Activated CD4-positive, alpha-beta T cell treated with anti-CD3 and anti-CD28 coated beads for 36 hours (primary cell): ENCODE measurements at places on chromosomes 11 and 22.

GRCh38 chr11:64348383-64349024 lies 8.5 kb downstream of the CCDC88B start:
- no peak for DNase-seq

DNA sequence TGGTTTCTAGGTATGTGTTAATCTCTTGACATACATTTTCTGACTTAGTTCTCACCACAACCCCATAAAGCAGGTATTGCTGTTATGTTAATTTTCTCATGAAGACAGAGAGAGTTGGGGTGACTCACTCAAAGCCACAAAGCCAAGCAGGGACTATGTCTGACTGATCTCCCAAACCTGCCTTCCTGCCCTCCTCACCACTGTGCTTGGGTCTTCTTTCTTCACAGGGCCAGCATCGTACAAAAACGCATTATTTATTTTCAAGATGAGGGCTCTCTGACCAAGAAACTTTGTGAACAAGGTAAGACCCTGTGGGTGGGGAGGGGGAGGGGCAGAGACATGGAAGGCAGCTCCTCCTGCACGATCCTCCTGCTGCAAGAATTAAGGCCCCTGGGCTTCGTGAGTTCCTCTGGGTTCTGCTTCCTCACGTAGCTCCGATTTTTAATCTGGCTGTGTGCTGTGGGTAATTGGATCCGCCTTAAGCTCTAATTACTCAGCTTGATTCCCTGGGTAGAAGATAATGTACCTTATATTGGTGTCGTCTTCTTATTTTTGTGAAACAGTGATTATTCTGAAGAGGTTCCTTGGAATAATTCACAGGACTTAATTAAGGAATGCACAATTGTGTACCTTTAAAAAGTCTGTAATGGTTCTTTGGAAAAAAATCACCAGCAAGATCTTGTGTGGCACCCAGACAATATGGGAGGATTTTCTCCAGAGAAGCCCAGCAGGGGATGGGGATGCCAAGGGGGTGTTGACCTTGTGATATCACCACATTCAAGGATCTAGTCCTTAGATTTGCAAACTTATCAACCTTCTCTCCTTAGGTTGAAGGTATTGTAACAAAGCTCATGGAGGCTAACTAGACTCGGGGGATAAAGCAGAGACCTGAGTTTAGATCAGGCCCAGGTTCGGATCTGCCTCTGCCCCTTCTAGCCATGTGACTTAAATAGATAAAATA lies 112.9 kb downstream of the SPON1 start:
- peak; percentile 82 for DNase-seq

DNA sequence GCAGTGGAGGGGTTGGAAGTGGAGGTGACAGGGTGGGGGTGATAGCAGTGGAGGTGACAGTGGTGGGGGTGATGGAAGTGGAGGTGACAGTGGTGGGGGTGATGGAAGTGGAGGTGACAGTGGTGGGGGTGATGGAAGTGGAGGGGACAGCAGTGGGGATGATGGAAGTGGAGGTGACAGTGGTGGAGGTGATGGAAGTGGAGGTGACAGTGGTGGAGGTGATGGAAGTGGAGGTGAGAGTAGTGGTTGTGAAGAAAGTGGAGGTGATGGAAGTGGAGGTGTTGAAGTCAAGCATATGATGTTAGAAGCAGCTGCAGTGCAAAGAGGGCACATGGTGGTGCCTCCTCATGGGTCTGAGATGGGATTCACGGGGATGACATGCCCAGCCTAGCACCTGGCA lies 141.5 kb downstream of the CACNA1I start:
- no peak for DNase-seq

- DNase-seq = no peak
These were observed 33.1 kb downstream of the LRFN4 start for GRCh38 chr11:66889960-66890359.

DNA sequence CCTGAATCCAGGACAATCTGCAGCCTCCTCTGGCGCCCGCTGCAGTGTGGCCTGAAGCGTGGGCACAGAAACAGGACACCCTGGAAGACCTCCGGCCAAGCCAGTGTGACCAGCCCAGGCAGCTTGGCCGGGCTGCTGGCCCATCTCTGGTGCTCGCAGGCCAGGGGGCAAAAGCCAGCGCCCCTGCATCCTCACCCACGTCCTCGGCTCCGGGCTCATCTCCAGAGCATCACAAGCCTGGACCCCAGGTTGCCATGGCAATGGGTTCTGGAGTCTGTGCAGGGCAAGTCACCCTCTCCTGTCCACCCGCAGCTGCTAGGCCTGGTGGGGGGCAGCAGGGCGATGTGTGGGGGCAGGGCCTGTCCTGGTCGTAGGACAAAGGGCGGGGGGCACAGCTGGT lies 9.3 kb upstream of the PDGFB start:
- no peak for DNase-seq

DNA sequence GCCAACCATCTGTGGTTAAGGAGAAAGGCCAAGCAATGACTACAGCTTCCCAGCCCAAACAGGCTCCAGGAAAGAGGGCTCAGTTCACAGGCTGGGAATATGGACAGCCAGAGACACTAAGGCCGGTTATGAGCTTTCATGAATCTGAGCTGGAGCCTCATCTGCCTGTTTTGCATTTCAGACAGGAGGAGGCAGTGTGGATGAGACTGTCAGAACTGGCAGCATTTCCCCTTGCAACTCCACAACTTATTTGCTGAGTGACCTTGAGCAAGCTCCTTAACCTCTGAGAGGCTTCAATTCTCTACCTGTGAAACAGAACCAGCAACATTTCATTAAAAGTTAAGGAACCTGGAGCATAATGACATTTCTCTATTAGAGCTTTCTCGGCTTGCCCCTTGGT lies 264.0 kb downstream of the ETS1 start:
- peak; percentile 67 for DNase-seq

DNA sequence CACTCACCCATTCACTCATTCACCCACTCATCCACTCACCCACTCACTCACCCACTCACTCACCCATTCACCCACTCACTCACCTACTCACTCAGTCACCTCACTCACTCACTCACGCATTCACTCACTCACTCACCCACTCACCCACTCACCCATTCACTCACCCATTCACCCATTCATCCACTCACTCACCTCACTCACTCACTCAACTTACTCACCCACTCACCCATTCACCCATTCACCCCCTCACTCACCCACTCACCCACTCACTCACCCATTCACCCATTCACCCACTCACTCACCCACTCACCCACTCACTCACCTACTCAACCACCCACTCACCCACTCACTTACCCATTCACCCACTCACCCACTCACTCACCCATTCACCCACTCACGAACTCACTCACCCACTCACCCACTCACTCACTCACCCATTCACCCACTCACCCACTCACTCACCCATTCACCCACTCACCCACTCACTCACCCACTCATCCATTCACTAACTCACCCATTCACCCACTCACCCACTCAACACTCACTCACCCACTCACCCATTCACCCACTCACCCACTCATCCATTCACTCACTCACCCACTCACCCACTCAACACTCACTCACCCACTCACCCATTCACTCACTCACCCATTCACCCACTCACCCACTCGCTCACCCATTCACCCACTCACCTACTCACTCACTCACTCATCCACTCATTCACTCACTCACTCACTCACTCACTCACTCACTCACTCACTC lies 13.7 kb downstream of the MUC5AC start:
- no peak for DNase-seq

DNA sequence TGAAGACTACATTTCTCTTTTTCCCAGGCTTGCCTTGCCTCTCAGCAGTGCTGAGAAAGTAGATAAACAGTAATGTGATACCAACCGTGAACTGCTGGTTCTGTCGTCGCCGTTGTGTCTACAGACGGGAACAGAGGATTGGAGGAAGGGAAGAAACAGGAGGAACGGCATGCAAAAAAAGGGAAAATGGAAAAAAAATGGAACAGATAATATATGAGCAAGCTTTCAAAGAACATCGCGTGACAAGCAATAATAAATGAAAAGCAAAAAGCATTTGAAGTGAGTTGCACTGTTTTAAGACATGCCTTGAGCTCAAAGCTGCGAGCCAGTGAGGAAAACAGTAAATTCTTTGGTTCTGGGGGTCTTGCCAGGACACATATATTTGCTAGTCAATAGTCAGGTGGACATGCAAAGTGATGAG lies 305.9 kb downstream of the CADM1 start:
- DNase-seq = no peak

DNA sequence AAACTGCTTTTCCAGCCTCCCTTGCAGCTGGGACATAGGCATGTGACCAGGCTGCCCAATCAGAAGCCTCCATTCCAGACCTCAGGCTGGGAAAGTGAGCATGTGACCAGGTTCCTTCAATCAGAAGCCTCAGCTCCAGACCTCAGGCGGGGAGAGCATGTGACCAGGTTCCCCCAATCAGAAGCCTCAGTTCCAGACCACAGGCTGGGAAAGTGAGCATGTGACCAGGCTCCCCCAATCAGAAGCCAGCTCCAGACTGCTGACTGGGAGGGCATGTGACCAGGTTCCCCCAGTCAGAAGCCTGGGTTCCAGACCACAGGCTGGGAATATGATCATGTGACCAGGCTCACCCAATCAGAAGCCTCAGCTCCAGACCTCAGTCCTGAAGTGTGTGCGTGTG lies 11.7 kb upstream of the IL2RB start:
- peak; percentile 67 for DNase-seq

GRCh38 chr11:92357344-92357743 lies 132.7 kb downstream of the FAT3 start:
- no peak for DNase-seq

DNA sequence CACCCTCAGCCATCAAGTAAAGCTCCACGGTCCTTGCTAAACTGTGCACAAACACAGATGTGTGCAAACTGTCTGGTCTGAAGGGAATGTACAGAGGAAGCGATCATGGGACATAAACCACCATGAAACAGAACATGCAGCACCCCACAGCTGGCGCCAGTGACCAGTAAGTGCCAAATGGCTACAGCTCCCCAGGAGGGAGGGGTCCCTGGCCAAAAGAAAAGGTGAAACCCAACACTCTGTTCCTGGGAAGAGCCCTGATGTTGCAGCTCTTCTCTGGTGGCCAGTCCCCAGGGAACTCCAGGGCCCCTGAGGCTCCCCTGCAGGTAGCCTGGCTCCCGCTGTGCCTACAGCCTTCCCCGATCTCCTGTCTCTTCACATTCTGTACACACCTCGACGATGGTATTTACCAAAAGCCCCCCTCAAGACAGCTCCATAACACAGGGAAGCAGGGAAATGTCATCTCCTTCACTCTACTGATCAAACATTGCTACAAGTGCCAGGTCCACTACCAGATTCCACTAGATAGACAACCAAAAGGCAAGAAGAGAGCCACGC lies 2.9 kb downstream of the DGCR6L start:
- no peak for DNase-seq

- DNase-seq = peak; percentile 71
These were observed 20.0 kb downstream of the CD6 start for GRCh38 chr11:60991457-60991856.

DNA sequence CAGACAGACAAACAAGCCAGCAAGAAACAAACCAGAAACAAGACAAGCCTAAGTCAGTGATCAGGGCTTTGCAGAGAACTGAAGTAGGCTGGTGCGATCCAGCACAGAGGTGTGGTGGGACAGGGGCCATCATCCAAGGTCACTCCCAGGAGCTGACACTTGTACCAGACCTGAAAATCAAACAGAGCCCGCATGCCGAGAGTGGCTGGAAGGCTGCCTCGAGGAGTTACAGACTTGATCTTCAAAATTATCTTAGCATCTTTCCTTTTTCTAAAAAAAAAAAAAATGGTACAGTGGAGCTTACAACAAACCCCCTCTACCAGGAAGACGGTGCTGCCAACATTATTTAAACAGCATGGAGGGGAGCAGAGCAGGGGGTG lies 8.8 kb upstream of the SCUBE1 start:
- no peak for DNase-seq

GRCh38 chr11:62579252-62579651 lies 5.6 kb upstream of the EEF1G start:
- DNase-seq = no peak

DNA sequence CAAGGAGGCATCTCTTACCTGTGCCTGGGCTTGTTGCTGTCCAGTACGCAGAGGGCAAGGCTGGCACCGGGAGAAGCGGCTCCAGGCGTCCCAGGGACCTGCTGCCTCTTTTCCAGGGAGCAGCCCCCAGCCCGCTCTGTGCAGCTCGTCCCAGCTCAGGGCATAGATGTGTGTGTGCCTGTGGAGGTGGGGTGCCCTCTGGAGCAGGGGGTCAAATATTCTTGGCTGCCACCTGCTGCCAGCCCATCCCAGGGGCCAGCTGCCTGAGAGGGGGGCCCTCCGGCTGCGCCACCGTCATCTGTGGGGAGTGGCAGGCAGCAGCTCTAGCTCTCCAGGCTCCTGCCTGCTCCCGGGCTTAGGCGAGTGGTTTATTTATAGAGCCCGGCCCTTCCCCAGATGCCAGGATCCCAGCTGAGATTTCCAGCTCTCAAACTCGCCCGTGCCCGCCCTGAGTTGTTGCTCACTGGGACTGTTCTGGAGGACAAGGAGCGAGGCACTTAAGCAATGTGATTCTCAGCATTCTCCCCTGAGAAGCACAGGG lies 87.5 kb downstream of the RTL6 start:
- no peak for DNase-seq

DNA sequence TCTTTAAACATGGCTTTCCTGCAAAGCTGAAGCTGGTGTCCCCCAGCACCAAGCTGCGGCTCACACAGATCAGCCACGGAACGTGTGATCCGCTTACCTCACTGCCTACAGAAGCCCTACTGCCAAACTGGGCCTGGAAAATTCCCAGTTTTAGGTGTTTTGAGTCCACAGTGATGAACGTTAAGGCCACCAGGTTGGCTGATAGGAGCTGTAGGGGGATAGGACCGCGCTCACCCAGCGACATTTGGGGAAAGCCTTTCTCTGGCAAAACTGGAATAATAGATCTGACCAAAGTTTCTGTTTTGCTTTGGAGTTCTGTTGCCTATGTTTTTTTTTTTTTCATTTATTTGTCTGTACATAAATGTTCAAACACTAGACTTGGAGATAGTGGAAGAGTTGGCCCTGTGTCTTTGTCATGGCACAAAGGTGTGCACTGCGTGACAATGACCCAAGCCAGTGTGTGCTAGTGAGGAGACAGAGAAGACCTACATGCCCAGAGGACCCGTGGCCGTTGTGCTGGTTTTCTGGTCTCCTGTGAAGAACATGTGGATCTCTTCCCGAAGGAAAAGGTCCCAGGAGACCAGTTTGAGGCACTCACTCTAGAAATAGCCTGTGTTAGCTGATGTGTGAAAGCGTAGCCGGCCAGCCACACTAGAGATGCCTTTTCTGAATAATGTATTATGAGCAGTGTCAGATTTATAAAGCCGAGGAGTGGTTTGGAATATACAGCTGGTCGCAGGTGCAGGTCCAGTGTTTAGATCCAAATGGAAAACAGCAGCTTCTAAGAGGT lies 15.0 kb downstream of the ASPHD2 start:
- no peak for DNase-seq

- no peak for DNase-seq
These were observed 64.8 kb downstream of the MIAT start for GRCh38 chr22:26722159-26722558.

GRCh38 chr22:50058906-50059880 lies 1.1 kb upstream of the TTLL8 start:
- DNase-seq = no peak
